Inflammatory macrophage (primary cell): ENCODE measurements at places on chromosomes 1 and 21.

DNA sequence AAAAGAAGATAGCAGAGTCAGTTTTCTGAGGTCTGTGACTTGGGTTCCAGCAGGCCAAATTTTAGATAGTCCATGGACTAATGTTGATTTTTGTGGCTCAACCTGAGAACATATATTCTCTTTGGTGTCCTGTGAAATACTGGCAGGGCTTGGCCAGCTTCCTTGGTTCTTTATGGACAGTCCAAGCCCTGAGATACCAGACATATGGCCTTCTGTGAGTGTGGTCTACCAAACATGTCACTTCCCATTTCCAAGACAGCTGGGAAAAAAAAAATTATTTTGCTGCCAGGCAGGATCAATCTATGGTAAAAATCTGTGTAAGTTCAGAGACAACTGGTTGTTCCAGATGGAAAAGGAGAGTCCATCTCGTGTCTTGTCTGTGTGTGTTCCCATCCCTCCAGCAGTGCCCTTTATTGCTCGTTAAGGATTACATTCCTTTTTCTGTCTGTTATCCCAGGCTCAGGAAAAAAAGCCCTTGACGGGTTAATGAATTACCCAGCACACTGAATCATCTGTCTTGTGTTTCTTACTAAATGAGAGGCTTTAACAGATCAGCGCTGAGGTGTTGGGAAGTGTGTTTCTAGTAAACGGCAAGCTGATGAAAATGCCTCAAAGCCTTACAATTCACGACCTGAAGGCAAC is 33.4 kb upstream of the XPR1 start:
- no peak for DNase-seq

DNA sequence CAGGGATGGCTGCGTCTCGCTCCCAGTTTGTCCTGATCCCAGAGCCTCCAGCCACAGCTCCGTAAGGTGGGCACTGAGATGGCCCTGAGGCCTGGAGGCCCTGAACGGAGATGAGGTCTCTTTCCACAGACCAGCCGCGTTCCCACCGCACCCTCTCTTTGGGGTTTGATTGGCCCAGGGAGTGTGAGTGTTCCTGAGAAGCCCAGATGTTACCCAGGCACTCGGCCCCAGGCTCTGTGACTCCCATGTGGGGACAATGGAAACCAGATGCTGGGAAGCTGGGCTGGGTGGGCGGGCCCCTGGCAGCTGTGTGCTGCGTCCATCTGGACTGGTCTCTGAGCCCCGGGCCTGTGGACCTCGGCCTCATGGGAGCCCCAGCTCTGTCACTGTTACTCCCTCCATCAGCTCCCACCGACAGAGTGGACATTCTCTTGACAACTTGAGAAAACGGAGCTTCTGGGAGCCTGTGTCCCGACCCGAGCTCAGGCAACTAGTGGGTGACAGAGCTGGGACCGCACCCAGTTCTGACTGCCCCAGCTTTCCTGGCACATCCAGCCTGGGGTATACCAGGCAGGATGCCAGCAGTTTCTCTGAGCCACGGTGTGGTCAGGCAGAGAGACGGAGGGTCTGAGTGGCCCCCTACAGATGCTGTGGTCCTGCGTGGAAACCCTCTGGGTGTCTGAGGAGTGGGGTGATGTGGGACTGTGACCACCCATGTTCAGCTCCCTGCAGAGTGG is 9.8 kb upstream of the COL6A1 start:
- DNase-seq: no peak

GRCh38 chr21:31383770-31384169 is 39.7 kb upstream of the TIAM1 start:
- no peak for DNase-seq

GRCh38 chr1:67175530-67176087 is 9.4 kb downstream of the IL23R start:
- DNase-seq: no peak

- no peak for DNase-seq
Observed at GRCh38 chr1:232594768-232595698, 34.9 kb downstream of the SIPA1L2 start.

GRCh38 chr1:44848456-44849181 is 5.6 kb upstream of the PTCH2 start:
- DNase-seq: no peak

DNA sequence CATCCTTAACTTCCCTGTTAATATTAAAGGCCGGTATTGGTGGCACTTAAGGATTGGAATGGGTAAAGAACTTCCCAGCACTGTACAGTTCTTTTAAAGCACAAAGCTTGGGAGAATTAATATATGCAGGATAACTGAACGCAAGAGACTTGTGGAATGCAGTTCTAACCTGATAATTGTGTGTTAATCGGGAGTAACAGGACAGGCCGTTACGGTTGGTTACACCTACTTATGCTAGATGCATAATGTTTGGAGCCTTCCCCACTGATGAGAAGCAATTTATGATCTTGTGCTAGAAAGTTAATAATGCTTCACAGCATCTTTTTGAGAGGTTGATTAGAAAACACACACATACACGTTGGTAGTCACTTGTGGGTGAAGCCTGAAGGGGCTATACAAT is 7.0 kb downstream of the CHTOP start:
- DNase-seq: no peak

- DNase-seq: no peak
Observed at GRCh38 chr21:17482928-17483327, 29.9 kb upstream of the CXADR start.

DNA sequence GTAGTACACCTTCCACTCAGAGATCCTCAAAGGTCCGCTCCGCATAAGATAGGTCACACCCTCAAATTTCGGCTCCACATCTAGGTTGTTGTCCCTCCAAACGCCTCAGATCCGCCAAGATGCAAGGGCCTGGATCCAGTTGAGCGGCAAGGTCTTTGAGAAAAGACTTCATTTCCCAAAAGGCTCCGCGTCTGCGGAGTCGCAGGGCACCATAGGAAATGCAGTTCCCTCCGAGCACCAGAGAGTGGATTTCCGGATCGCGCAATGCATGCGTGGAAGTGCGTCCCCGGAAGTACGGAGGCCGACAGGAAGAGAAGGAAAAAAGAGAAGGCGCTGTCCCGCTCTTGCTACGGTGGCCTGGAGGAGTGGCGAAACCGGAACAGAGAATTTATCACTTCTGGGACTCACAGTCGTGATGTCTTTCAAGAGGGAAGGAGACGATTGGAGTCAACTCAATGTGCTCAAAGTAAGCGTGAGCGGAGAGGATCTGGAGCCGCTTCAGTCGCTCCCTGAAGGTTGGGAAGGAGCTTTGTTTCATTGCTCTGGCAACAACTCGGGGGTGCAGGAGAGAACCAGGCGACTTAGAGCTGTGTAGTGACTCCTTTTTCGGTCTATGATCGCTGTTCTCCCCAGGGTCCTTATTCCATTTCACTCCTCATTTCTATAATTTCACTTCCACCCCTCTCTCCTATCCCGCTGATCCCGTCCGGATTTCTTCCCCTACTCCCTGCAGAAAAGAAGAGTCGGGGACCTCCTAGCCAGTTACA is at the start of the genes LYSMD1 and SCNM1:
LYSMD1 (minus strand) TSS at position 165 of the 767 bp plus-strand sequence. CDS start 644 bp downstream, outside the sequence.
SCNM1 (plus strand) TSS at position 407 of the 767 bp plus-strand sequence; CDS start at position 416, 9 bp downstream.
- DNase-seq: peak; percentile 100

GRCh38 chr1:108685529-108685928 is 6.6 kb upstream of the PRPF38B start:
- no peak for DNase-seq

GRCh38 chr1:205344066-205344928 is 12.4 kb downstream of the KLHDC8A start:
- no peak for DNase-seq

GRCh38 chr1:197041486-197042353 is 25.3 kb downstream of the F13B start:
- DNase-seq: no peak

- no peak for DNase-seq
Observed at GRCh38 chr1:21048462-21048861, 128.2 kb downstream of the EIF4G3 start.

DNA sequence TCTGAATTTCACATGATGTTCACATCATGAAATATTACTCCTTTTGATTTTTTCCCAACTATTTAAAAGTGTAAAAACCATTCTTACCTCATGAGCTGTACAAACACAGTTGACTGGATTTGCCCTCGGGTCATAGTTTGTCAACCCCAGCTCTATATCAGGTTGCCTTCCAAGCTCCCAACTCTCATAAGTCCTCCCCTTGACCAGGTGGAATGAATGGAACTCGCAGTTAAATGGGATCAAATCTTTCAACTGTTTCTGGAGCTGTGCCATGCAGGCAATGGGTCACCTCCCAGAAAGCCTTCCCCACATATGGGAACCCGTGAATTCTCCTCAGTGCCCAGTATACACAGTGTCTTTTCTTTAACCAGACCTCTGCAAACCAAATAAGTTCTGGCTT is 169.8 kb upstream of the FOXD3 start:
- no peak for DNase-seq

DNA sequence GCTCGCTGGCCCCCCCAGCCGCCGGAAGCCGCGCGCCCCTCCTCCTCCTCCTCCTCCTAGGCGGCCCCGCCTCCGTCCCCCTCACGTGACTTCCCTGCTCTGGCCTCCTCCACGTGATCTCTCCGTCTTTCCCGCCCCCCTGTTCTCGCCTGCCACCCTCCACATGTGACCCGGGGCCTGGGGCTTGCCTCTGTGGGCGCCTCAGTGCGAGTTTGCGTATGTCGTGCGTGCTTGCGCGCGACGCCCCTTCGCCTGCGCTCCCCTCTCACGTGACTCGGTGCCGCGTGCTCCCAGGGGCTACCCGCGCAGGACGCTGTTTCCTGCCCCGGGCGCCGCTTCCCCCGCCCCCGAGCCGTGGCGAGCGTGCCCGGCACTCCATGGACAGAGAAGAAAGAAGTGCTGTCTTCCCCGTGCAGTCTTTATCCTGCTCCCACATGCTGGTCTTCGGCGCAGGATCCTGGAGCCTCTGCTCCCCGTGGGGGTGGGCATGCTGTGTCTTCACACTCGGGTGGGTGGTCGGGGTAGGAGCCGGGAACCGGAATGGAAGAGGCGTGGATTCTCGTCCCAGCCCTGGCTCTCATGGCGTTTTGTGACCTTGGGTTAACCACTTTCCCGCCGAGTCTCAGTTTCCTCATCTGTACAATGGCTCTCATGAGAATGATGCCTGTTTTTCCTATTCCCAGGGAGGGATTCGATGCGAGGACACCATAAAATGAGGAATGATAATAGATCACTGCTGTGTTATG is 431 bp upstream of the UBE2Q1 start:
- peak; percentile 99 for DNase-seq

DNA sequence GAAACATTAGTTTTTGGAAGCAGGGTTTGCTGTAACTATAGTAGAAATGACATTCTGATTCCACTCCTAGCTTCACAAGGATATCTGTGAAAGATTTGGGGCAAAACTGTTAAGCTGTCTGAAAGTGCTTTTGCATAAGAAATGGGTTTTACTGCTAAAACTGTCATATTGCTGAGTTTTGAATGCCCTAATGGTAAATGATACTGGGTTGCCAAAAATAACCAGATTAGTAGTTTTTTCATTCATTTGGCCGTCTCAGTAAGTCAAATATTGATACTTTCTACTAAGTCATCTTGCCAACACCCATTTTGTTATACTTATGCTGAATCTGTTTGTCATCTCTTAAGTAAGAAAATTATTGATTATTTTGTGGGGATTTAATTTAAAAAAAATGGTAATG is 399 bp upstream of the PTPRC start:
- no peak for DNase-seq

DNA sequence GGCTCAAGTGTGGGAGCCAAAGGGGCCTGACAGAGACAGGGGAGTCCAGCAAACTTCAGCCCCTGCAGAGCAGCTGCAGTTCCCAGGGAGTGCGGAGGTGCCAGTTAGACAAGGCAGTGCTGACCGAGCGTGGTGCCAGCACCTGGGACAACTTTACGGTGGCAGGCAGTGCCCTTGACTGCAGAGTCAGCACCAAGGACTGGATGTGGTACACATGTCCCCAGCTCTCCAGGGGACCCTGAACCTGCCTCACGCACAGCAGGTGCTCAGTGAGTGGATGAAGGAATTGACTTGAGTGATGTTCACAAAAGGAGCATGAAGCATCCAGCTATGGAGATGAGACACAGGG is 296.5 kb downstream of the SIPA1L2 start:
- no peak for DNase-seq

- no peak for DNase-seq
Observed at GRCh38 chr1:227356620-227357146, 38.4 kb upstream of the CDC42BPA start.

DNA sequence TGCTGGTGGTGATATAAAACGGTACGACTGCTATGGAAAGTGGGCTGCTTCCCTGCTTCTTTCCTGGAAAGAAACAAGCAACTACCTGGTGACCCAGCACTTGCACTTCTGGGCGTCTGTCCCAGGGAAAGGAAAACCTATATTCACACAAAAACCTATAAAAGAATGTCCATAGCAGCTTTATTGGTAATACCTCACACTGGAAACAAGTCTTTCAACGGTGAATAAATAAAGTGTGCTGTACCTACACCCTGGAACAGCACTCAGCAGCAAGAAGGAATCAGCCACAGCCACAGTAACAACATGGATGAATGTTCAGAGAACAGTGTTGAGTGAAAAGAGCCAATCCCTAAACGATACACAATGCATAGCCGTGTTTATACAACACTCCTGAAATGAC is 19.9 kb downstream of the SLC19A1 start:
- DNase-seq: no peak

GRCh38 chr21:32426066-32426465 is 13.6 kb downstream of the EVA1C start:
- DNase-seq: no peak

- DNase-seq: no peak
Observed at GRCh38 chr1:49036700-49037099, 260.0 kb upstream of the BEND5 start.

DNA sequence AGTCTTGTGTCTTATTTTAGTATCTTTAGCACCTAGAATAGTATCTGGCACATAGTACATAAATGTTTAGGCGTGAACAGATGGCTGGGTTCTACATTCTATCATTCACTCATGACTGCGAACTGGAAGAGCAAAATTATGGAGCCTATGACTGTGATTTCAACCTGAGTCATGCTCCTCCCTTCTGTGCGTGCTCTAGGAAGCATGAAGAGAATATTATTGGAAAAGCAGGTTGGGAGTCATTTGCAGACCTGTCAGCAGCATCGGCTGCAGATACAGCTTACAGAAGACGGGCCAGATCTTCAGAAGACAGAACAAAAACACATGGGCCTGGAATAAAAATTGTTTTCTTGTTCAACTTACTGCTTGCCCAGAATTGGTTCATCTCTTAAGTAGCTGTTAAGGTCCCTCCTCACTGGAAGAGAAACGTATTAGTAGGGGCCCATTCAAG is 344.0 kb upstream of the USP24 start:
- DNase-seq: no peak

GRCh38 chr21:46416551-46416950 is 42.1 kb upstream of the DIP2A start:
- DNase-seq: no peak

DNA sequence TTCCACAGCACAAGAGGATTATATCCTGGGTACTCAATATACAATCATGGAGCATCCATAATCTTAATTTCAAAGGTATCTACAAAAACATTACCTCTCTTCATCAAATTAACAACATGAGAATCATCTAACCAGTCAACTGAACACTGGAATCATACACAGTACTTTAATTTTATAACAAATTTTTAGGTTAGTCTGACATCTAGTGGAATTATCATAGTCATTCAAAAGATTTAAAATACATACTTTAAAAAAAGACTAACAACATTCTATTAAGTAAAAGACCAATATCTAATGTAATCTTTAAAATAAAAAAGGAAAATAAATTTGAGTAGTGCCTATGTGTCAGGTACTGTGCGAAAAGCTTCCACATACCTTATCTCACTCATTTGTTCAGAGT is 16.8 kb upstream of the SH3GLB1 start:
- DNase-seq: no peak
